Fibroblast of lung (primary cell): ENCODE measurements at places on chromosomes 3 and 15.

- DNase-seq = no peak
Measured at GRCh38 chr3:62569609-62570008, 196.3 kb upstream of the FEZF2 start.

GRCh38 chr3:116946376-116946775 is 236.8 kb downstream of the TUSC7 start:
- DNase-seq = no peak

DNA sequence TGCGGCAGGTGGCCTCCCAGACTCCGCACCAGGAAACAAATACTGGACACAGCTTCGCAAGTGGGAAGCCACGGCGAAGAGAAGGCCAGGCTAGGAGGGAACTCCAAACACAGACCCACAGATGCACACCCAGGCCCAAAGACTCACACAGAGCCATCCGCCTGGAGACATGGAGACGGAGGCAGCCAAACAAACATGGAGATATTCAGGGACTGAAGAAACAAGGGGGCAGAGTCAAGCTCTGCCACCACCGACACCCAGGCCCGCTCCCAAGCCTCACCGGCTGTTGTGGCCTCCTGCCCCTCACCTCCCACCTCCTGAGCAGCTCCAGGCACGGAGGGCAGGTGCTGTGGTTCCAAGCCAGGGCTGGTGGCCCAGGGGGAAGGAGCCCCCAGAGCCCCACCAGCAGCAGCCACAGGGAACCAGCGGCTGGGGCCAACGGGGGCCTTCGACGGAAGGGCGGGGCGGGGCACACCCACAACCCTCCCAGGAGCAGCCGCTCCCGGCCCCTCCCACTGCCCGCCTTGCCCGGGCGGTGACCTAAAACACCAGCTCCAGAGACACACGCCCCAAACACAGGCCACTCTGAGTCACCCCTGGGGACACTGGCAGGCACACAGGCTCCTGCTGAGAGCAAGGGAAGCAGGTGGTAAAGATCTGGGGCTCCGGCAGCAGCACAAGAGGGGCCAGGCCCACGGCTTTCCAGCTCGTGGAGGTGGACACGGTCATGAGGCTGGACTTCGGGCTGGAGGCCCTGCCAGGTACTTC is 31.9 kb downstream of the TNK2 start:
- DNase-seq = no peak

- DNase-seq = peak; percentile 42
Measured at GRCh38 chr15:44711743-44712345, 527 bp downstream of the B2M start.

GRCh38 chr3:81884791-81885190 is 123.3 kb upstream of the GBE1 start:
- DNase-seq = no peak

GRCh38 chr3:83934192-83935021 is 1024.4 kb upstream of the CADM2 start:
- DNase-seq = peak; percentile 1

DNA sequence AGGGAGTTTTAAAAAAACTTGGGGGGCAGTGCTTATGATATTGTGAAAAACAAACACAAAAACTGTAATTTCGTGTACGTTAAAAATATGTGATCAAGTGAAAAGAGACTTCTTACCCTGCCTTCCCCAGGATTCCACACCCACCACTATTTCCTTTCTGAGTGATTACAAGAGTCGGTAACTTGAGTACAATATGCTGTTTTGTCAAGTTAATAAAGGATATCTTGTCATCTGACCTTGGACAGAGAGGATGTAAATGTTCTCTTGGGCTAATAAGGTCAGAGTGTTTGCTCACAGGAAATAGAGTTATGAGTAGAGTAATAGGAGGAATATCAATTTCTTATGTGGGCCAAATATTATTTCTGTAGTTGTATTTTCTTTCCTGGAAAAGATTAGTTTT is 68.1 kb downstream of the NOX5 start:
- no peak for DNase-seq

DNA sequence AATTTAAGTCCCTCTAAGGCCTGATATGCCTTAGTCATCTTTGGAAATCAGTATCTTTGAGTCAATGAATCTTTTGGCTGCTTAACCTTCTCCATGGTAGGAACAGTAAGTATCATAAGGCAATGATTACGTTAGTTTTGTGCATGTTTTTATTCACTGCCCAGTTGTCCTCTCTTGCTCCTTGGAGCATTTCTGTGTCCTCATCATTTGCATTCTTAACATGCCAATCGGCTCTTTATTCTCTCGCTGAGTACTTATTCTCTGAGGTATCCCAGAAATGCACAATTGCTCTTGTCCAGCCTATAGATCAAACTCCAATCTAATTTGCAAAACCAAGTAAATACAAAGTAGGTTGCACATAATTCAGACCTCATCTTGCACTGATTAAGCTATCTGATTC is 405.0 kb upstream of the IL12A start:
- peak; percentile 51 for DNase-seq

- peak; percentile 54 for DNase-seq
Measured at GRCh38 chr15:62109982-62110851, 43.4 kb downstream of the C2CD4A start.

DNA sequence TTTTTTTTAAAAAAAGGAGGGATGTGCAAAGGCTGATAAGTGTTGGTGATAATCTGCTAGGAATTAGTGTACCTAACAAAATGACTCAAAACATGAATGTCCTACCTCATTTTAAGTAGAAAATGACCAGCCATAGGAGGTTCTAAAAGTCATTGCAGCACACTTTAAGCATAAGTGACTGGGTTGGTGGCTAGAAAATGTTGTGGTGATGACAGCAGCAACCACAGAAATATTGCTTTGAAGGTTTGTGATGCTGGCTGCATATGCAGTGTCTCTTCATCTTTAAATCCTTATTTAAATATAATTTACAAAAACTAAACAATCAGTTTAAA is 55.2 kb downstream of the CMSS1 start:
- DNase-seq = no peak

DNA sequence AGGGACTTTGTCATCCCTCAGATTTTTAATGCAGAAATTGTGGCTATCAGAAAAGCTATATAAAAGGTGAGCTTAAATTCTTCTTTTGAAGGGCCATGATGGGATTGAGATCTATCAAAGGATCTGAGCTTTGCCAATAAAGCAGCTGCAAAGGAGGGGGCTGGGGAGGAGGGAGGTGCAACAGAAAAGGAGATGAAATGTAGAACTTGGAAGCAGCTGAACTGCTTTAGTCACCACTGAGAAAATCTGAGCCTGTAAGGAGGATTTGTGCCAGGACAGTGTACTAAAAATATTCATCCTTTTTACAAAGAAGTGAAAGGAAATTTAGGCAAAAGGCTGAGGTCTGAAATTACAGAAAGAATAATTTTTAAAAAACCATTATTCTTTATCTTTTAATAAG is 10.4 kb downstream of the TSPAN3 start:
- peak; percentile 79 for DNase-seq
